ENCODE measurements at places on chromosomes 6 and 20.

DNA sequence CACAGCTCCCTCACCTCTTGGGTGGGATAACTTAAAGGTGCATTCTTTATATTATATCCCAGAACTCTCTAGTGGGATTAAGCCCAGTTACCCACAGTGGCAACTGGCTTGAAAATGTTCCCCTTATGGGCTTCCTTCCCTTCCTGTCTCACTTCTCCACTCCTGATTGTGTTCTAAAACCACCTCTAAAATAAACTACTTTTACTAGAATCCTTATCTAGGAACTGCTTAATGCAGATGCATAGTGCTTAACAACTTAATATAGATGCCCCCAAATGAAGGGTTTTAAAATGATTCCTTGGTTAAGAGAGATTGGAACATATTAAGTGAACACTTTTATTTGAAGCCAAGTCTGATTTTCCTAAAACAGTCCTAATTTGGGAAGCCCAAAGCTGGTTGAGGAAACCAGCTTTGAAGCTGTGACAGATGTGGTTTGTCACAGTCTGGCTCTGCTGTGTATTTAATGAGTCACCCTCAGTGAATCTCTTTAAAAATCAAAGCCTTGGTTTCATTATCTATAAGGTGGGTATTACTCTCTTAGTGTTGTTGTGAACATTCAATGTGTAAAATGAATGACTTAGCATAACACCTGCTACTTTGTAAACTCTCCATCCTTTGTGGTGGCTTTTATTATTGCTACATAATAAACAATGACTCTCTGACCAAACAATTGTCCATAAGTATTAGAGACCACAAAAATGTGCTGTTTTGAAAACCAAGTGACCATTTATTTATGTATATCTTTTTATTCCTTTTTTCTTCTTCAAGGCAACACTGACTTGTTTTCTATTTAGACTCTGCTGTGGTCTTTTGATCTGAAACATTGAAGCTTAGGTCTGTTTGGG lies 24.4 kb downstream of the PLCB1 start:
- H3K36me3 ChIP-seq, result no peaks in the 10 kb centered on the region
- no peak overlapping the region for H3K27ac ChIP-seq
- no peak overlapping the region for H3K4me3 ChIP-seq

DNA sequence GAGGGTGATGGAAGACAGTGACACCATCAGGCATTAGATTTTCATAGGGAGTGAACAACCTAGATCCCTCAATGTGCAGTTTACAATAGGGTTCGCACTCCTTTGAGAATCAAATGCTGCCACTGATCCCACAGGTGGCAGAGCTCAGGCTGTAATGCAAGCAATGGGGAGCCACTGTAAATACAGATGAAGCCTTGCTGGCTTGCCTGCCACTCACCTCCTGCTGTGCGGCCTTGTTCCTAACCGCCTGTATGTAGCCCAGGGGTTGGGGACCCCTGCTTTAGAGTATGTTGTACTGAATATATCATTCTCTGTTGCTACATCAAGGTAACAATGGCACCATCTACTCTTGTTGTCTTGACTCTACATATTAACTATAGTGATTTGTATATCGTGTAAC lies 37.1 kb downstream of the TPD52L1 start:
- H3K36me3 ChIP-seq, result no peaks in the 10 kb centered on the region
- no peak overlapping the region for H3K4me3 ChIP-seq
- H3K4me1 ChIP-seq, result no peaks in the 10 kb centered on the region
- H3K27me3 ChIP-seq, result peaks cover 3% of the 10 kb centered on the region

DNA sequence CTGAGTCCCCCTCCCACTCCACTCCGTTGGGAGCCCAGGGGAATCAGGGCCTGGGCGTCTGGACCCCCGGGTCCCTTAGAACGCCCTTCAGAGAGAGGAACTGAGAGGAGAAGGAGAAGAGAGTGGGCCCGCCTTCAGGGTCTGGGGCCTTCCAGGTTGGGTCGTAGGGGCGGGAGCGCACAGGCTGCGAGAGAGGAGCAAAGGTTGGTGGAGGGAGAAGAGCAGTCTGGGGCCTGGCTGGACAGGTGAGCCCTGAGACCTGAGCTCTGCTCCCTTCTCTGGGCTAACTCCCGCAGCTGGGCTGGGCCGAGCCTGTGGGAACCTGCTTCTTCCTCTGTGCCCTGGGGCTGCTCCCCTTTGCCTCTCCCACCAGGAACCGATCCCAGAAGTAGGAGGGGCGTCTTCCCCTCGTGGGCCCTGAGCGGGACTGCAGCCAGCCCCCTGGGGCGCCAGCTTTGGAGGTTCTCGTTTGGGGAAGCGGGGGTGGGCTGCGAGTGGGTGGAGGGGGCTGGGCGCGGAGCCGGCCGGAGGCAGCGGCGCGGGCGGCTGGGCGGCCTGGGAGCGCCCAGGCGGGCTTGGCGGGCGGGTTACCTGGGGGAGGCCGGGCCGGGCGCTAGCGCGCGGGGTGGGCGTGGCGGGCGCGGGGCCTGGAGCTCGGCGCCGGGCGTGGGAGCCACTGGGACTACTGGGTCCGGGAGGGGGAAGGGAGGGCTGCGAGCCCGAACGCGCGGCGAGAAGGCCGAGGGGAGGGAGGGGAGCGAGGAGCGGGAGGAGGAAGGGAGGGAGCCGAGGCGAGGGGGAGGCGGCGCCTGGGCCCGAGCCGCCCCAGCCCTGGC lies at the start of gene DDR1:
DDR1 (plus strand) TSS at position 835 of the 836 bp plus-strand sequence. CDS start 4,211 bp downstream, outside the sequence.
- ATAC-seq, result peak; percentile 73
- peaks cover 8% of the 10 kb centered on the region for H3K36me3 ChIP-seq
- no peaks in the 10 kb centered on the region for H3K27me3 ChIP-seq
- H3K4me1 ChIP-seq, result peaks cover 67% of the 10 kb centered on the region
- peak within 1 kb of the TSS; percentile 78 for H3K4me3 ChIP-seq
- H3K27ac ChIP-seq, result peak within 1 kb of the TSS; percentile 87

GRCh38 chr20:38790200-38791053 lies 15.1 kb upstream of the PPP1R16B start:
- H3K36me3 ChIP-seq, result peaks cover 5% of the 10 kb centered on the region
- H3K27me3 ChIP-seq, result no peaks in the 10 kb centered on the region
- peak; percentile 50 for ATAC-seq
- H3K4me3 ChIP-seq, result peak overlapping the region; percentile 19
- H3K4me1 ChIP-seq, result peaks cover 8% of the 10 kb centered on the region

DNA sequence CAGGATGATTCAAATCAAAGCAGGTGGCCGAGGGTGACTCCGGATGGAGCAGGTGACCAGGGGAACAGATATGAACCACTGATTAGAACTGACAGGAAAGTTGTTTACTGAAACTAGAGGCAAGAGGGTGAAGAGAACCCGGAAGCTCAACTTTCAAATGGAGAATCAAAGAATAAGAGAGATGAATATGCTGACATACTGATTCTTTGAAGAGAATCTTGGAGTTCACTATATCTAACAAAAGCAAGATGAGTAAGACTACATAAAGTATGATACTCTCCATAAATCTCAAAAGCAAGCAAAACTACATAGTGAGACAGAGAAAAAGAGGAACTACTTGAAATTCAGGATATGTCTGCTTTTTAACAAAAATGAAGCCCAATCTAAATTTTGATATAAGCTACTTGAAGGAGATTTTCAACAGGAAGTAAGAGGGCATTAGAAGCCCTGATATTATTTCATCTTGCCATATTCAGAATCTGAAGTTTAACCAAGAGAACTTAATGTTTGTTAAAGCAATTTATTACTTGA lies 4.0 kb upstream of the UBD start:
- H3K4me3 ChIP-seq, result no peak overlapping the region
- peaks cover 13% of the 10 kb centered on the region for H3K4me1 ChIP-seq
- H3K27ac ChIP-seq, result no peak overlapping the region
- no peaks in the 10 kb centered on the region for H3K36me3 ChIP-seq

GRCh38 chr6:4153514-4153985 lies 18.2 kb upstream of the ECI2 start:
- H3K27me3 ChIP-seq, result peaks cover 15% of the 10 kb centered on the region
- no peak overlapping the region for H3K4me3 ChIP-seq
- H3K27ac ChIP-seq, result no peak overlapping the region
- ATAC-seq, result no peak
- H3K4me1 ChIP-seq, result no peaks in the 10 kb centered on the region

DNA sequence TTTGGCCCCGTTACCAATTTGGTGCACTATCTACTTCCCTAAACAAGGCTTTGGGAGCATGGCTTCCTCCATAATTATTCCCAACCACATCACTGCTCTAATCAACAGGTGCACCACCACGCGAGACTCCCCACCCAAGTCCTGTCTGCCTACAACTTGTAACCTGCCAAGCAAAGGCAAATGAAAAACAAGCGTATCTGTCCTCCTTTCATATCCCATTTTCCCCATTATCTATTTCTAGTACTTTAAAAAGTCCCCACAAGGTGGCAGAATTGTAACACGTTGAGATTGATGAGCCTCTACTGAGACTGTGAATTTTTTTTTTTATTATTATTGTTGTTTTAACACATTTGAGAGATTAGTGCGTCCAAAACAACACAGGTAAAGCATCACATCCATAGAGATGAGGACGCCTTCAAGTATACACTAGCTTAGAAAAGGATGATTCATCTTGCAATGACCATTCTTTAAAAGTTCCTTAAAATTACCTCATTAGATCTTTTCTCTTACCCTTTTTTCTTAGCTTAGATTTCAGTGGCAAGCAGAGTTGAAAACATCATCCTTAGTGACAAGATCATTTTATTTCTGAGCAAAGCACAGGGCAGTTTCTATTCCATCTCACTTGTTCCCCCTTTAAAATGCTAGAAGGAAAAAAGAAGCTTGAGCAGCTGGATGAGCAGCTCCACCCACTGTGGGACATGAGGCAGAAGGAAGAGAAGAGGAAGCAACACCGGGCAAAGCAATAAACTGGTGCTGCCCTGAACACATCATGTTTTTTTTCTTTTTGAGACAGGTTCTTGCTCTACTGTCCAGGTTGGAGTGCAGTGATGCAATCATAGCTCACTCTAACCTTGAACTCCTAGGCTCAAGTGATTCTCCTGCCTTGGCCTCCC lies 210.8 kb downstream of the ARHGAP18 start:
- H3K27me3 ChIP-seq, result no peaks in the 10 kb centered on the region
- peaks cover 17% of the 10 kb centered on the region for H3K4me1 ChIP-seq
- H3K36me3 ChIP-seq, result no peaks in the 10 kb centered on the region
- peak overlapping the region; percentile 34 for H3K4me3 ChIP-seq
- no peak overlapping the region for H3K27ac ChIP-seq

GRCh38 chr6:160461641-160462040 lies 113.5 kb downstream of the SLC22A3 start:
- no peak overlapping the region for H3K27ac ChIP-seq
- no peaks in the 10 kb centered on the region for H3K36me3 ChIP-seq
- peaks cover 35% of the 10 kb centered on the region for H3K4me1 ChIP-seq
- no peak for ATAC-seq
- H3K4me3 ChIP-seq, result no peak overlapping the region

GRCh38 chr6:63637865-63638445 lies 2.4 kb downstream of the PHF3 start:
- no peak overlapping the region for H3K27ac ChIP-seq
- ATAC-seq, result no peak
- H3K36me3 ChIP-seq, result peaks cover 5% of the 10 kb centered on the region
- peaks cover 56% of the 10 kb centered on the region for H3K4me1 ChIP-seq

- ATAC-seq, result no peak
- H3K4me3 ChIP-seq, result no peak overlapping the region
- H3K36me3 ChIP-seq, result no peaks in the 10 kb centered on the region
- no peak overlapping the region for H3K27ac ChIP-seq
- H3K27me3 ChIP-seq, result no peaks in the 10 kb centered on the region
Observed at GRCh38 chr6:18784794-18785193, 397.6 kb downstream of the RNF144B start.

DNA sequence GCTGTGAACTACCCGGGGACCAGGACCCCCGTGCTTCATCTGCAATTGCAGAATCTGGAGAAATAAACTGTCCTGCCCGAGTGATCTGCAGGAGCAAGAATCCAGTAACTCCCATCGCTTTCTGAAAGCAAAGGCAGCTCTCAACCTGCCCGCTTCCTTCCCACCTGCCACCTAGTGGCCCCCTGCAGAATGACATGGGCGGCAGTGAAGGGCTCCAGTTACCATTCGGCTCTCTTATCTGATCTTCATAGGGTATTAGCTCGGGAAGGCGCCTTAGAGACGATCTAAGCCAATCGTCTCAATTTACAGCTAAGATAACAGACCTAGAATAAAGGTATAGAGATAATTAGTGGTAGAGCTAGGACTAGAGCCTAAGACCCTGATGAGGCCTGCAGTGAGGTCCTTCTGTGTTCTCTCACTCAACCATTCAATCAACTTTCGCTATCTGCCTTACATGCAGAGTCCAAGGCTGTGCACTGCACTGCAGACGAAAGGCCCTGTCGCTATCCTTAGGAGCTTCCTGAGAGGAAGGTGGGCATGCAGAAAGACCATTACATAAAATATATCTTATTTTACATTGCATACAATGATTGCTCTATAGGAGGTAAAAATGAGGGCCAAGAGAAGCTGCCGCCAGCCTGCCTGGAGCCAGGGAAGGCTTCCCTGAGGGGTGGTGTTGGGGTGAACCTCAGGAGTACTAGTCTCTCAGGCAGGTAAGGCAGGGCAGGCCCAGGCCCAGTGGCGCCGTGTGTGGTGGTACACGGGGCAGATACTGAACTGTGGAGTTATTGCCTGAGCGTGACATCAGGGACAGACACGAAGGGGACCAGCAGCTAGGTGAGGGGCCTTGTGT lies 7.1 kb upstream of the PSMG4 start:
- peak overlapping the region; percentile 17 for H3K4me3 ChIP-seq
- no peaks in the 10 kb centered on the region for H3K36me3 ChIP-seq
- ATAC-seq, result peak; percentile 75
- H3K27ac ChIP-seq, result no peak overlapping the region
- H3K4me1 ChIP-seq, result peaks cover 7% of the 10 kb centered on the region

DNA sequence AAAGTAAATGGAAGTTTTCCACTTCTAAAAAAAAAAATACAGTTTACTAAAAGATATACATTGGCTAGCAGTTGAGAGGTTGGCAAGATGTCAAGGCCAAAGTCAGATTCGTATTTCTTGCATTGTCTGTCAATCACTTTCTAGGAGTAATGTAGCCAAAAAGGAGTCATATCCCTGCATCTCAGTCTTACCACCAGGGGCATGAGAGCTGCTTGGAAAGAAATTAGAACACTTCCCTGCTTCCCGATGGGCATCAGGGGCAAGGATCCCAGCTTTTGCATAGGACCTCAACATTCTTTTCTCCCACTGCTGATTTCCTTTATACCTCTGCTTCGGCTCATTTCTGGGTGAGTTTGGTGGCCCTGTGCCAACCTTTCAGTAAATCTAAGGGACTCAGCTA lies 581.0 kb upstream of the MAP3K7 start:
- no peaks in the 10 kb centered on the region for H3K36me3 ChIP-seq
- H3K4me1 ChIP-seq, result no peaks in the 10 kb centered on the region
- no peak for ATAC-seq

- H3K36me3 ChIP-seq, result no peaks in the 10 kb centered on the region
- no peaks in the 10 kb centered on the region for H3K27me3 ChIP-seq
- no peak overlapping the region for H3K4me3 ChIP-seq
- ATAC-seq, result peak; percentile 89
- no peak overlapping the region for H3K27ac ChIP-seq
Observed at GRCh38 chr6:31068669-31069340, 43.6 kb downstream of the C6orf15 start.

All from stimulated activated memory B cell treated with anti-CD40 and anti-IgM and Interleukin-4, amounts not matched to agents 10 μg/mL and 1 μg/mL and 100 μg/mL, for 72 hours (primary cell).